Amniotic epithelial cell (primary cell): ENCODE measurements at places on chromosomes 4 and X.

DNA sequence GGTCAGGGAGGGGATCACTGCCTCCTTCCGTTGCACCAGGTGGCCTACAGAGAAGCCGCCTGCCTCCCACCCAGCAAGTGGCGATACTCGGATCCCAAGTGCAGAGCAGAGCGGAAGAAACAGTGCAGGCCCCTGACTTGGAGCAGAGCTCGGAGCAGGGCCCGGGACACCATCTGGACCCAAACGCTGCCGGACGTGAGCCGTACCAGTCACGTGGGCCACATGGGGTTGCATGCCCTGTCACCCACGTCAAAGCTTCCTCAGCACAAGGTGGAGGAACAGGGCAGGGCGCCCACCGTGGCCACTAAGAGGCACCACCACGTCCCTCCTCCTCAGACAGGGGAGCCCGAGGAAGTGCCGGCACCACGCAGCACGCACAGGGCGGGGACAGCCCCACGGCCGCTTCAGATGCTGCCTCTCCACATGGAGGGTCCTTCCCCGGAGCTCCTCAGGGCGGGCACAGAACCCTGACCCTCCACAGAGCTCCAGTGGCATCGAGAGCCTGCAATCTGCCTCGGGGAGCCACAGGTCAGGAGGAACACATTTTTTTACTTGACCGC is 18.7 kb downstream of the ZFYVE28 start:
- no peak for DNase-seq

DNA sequence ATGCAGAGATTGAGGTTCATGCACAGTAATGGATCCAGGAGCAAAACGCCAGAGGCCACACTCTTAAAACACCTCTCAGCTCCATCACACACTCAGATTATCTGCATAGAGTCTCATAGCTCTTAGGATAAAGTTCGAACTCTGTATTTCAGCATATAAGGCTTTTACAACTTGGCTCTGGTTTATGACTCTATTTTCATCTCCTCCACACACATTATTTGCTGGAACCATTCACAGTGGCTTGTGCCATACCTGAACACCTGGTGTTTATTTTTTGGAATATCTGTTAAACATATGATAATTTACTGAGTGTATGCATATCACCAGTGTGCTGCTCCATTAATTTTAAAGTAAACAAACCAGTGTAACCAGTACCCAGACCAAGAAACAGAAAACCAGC is 27.2 kb downstream of the RASL11B start:
- no peak for DNase-seq

DNA sequence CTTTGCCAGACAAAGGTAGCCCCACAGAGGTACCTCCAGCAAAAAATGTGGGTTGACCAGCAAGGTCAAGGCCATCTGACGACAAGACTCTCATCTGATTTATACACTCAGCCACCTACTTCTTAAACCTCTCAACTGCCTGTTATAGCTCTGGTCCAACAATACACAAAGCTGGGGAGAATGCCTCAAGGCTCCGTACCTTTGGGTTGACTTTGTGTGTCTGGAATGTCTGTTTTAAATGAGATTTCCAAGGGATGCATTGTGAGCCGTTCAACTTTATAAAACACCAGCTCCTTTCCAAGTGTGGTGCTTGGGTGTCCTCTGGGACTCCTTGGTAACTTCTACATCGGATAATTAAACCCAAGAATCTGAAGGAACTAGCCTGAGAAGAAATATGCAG is 167.0 kb upstream of the RPL34 start:
- no peak for DNase-seq

DNA sequence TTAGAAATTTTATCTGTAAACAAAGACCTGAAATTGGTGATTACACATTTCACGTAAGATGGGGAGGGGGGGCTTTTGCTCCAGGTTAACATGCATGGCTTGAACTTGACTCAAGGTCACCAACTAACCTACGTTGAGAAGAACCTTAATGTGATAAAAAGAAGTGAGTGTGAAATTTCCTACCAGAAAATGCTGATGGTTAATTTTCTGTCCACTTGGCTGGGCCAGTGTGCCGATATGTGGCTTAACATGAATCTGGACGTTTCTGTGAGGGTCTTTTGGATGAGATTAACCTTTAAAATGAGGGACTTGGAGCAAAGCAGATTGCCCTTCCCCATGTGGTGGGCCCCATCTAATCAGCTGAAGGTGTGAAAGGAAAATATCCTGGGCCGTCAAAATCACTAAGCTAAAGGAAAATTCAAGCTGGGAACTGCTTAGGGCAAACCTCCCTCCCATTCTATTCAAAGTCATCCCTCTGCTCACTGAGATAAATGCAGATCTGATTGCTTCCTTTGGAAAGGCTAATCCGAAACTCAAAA is 107.3 kb upstream of the ENPP6 start:
- no peak for DNase-seq

- no peak for DNase-seq
Measured at GRCh38 chr4:15148691-15149090, 146.4 kb downstream of the CPEB2 start.

DNA sequence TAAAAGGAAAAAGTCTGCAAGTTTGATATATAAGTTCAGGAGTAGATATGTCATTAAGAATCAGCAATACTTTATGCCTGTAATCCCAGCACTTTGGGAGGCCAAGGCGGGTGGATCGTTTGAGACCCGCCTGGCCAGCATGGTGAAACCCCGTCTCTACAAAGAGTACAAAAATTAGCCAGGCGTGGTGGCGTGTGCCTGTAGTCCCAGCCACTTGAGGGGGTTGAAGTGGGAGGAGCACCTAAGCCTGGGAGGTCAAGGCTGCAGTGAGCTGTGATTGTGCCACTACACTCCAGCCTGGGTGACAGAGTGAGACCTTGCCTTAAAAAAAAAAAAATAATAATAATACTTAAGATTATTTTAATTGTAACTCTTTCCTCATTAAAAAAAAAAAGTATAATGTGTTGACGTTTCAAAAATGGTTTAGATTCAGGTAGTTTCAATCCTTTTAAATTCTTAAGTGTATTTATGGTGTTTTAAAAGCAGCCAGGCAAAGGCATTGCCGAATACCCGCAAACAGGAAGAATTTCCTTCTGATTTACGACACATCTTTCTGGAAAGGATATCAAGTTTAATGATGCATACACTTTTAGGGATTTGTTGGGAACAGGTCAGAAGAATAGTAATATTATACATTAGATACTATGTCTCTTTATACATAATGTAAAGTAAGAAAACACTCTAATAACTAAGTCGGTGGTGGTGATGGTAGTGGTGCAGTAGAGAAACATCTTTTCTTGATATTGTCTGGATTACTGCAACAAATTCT is 80.9 kb downstream of the KDM6A start:
- no peak for DNase-seq

GRCh38 chrX:130705591-130705990 is 197.4 kb downstream of the ENOX2 start:
- no peak for DNase-seq

- DNase-seq: no peak
Measured at GRCh38 chrX:40240844-40241243, 143.1 kb upstream of the BCOR start.

DNA sequence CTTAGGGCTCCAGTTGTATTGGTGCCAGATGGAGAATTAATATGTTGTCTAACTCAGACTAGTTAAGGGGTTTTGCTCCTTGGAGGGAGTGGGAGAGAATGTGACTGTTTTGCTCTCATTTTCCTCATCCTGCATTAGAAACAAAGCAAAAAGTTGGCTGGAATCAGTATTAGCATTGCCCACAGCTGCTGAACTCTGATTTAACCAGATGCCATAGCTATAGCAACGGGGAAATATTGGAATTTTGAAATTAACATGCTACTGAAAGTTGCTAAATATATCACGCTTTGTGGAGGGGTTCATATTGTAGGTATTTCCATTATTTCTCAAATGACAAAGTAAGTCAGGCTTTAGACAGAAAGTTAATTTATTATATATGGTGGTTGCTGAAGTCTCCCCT is 66.7 kb upstream of the EOLA2 start:
- DNase-seq: no peak

DNA sequence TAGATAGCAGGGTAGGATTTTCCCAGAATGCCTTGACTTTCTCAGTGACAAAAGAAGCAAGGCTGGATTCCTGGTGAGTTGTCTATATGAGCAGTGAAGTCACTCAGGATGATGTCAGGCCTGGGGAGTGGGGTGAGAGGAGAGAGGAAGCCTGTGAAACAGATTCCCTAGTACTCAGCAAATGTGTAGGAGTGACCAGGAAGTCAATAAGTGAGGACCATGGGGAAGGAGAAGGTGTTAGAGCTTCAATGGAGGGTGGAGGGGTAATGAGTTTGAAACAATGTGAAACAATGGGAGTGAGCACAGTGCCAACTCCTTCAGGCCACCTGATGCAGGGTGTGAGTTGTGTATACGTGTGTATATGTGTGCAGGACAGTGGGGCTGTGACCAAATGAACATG is 2.4 kb upstream of the SLC9A6 start:
- DNase-seq: peak; percentile 4

DNA sequence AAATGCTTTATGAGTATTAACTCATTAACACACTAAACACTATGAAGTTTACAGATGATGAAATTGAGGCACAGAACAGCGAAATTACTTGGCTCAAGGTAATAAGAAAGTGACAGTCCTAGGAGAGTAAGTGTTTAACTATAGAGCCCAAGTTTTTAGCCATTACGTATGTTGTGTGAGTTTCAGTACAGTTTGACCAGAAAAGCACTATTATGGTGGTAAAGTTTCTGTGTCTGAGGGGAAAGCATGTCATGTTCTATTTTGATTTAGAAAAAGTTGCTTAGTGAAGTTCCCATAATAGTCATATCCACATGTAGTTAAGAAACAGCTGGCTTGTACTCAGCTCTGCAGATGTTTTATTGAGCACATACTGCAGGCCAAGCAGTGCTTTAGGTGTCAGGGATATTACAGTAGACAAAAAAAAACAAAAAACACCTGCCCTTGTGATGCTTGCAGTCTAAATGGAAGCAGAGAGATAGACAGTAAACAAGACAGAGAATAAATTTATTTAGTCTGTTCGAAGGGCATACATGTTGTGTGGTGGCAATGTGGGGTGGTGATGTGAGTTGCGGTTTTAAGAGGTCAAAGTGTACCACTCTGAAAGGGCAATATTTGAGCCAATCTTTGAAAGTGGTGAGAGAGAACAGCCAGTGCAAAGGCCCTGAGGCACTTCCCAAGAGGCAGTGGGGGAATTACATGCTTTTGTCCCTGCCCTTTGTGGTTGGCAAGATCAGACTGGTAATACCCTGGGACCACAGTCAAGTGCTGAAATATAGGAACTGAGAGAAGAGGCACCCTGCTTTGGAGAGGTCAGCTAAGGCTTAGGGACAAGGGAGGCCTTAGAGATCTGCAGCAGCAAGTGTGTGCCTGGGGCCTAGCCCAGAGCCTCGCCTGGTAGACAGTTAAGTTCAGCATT is 6.2 kb downstream of the TMEM131L start:
- DNase-seq: no peak

DNA sequence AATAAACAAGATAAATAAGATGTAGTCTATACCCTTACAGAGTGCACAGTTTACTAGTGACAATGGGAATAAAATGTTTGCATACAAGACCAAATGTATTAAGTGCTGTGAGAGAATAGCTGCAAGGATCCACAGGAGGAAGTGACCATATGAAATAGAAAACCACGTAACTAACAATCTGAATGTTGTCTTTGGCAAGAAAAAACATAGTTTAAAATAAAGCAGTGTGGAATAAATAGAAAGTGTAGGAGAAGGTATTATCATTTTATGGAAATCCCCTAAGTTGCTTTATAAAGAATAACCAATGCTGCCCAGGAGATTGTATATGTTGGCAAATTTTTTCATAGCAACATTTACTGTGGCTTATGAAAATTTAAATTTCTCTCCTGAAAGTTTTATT is 116.1 kb downstream of the PCDH7 start:
- no peak for DNase-seq
